ENCODE measurements at places on chromosomes 13 and 19.

- no peak for DNase-seq
Measured at GRCh38 chr13:79455331-79455730, 25.6 kb upstream of the NDFIP2 start.

GRCh38 chr19:17550076-17550667, 5.3 kb upstream of the COLGALT1 start:
- no peak for DNase-seq

DNA sequence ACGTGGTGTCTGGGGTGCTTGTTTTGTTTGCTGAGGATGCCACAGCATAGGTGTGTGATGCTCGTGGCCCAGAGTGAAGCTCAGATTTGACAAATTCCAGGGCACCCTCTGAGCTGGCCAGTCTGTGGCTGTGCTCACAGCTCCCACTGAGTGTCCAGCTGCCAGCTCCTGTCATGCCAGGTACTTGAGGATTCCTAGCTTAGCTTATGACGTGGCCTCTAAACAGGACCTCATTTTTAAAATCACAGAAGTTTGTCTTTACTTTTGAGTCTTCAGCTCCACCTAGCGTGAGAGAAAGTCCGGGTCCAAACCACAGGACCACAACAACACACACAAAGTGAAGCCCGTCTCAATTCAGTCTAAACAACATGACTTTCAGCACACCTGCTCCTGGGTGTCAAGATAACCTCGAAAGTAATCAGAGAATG, 117.3 kb downstream of the RAB20 start:
- no peak for DNase-seq

GRCh38 chr19:51440846-51441409, 17.3 kb downstream of the SIGLEC8 start:
- DNase-seq = no peak

- no peak for DNase-seq
Measured at GRCh38 chr13:81388400-81388799, 1047.5 kb upstream of the SPRY2 start.

DNA sequence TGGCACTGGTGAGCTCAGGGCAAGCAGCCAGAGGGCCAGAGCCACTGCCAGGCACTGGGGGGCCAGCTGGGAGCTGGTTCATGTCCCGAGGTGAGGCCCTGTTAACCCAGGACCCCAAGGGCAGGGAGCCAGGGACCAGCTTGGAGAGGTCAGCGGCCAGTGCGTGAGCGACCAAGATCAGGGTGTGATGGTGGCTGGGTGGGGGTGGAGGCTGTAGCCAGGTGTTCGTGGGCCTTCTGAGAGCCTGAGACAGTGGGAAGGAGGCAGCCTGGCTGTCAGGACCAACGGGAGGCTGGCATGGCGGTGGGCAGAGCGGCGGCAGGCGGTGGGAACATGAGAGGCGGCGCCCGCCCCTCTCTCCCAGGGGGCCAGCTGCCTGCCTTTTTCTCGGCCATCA, 8.1 kb upstream of the KPTN start:
- no peak for DNase-seq

- no peak for DNase-seq
Measured at GRCh38 chr13:110580800-110581199, 19.3 kb upstream of the RAB20 start.

- DNase-seq = peak; percentile 49
Measured at GRCh38 chr13:97319113-97319720, 97.1 kb downstream of the MBNL2 start.

DNA sequence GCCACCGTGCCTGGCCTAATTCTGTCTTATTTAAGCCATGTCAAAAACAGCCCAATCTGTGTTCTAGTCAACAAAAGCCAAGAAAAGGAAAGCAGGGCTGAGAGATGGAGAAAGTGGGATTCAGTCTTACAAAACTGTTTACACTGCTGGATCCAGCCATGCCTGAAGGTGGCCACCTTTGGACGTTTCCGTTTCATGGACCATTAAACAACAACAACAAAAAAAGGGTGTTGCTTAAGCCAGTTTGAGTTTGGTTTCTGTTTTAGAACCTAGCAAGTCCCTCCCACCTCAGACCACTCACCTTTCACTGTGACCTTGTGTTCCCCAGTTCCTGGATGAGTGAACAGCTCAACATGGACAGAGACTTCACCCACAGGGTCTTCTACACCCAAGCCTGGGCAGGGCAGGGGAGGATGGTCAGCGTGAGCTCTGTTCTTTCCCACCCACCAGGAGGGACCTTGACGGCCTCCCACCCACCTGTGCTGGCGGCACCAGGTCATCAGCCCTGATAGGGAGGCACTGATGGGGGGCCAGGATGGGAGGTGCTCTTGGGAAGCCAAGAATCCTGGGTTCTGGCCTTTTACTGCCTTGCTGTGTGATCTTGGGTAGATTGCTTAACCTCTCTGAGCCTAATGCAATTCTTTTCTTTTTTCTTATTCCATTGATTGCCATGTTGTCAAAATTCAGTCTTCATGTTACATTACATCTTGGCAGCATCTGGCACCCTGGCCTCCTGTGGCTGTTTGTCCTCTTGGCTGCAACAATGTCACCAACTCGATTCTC, 56.2 kb downstream of the COLGALT1 start:
- DNase-seq = no peak

GRCh38 chr19:2475018-2475701, 767 bp upstream of the GADD45B start:
- DNase-seq = peak; percentile 65

- DNase-seq = peak; percentile 19
Measured at GRCh38 chr19:55083004-55083850, 7.6 kb downstream of the EPS8L1 start.

DNA sequence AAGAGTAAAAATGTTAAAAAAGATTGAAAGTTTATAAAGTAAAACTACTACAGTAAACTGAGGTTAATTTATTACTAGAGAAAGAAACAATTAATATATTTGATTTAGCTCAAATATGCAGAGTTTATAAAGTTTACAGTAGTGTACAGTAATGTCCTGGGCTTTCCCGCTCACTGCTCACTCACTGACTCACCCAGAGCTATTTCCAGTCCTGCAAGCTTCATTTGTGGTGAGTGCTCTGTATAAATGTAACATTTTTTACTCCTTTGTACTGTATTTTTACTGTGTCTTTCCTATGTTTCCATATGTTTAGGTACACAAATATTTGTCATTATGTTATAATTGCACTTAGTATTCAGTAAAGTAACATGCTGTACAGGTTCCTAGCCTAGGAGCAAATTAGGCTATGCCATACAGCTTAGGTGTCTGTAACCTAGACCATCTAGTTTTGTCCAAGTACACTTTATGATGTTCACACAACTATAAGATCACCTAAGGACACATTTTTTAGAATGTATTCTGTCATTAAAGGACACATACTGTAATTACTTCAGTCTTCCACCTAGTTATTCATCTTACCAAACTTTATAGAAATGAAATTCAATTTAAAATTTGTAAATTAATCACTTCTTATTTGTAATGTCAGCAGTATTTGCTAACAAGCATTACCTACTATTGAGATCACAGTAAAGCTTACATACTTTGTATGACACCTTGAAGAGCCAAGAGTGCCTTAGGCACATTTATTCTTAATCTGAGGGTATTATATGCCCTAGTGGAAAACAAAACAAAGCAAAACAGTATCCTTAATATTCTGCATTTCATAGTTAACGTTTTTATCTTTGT, 683.4 kb downstream of the PCDH9 start:
- DNase-seq = no peak

DNA sequence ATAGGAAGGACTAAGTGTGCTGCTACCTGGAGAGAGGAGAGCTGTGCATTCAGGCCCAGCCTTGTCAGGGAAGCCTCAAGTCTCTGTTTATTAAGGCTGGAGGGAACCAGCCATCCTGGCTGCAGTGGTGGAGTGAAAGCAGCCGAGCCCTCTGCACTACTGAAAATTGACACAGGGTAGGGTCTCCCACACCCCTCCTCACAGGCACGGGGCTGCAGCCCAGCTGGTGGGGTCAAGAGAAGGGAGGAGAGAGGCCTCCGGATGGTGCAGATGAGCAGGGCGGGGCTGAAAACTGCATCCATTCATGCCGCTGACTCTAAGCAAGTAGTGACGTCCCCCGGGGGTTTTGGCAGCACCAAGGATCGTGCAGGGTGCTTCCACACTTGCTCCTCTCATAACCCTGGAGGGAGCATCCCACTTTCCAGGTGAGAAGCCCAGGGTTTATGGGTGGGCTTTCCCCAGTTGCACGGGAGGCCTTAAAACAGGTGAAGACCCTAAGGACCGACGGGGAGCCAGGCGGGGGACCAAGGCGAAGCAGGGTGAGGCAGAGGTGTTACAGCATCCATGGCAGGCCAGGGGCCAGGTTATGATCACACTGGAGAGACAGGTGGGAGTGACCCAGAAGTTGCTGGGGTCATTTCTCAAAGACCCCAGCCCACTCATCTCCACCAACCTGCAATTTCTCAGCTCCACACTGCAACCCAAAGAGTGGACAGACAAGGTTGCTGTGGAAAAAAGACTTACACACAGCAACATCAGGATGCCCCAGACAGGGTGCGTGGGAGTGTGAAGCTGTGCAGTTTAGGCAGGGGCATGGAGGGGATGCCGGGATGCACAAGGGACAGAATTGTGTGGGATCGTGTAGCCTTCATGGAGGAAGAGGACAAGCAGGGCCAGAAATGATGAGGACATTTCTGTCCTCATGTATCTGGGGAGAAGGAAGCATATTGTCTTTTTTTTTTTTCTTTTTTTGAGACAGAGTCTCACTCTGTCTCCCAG, 36.8 kb downstream of the VSTM2B start:
- no peak for DNase-seq

GRCh38 chr19:55131421-55131820, 14.0 kb upstream of the PPP1R12C start:
- DNase-seq = no peak

DNA sequence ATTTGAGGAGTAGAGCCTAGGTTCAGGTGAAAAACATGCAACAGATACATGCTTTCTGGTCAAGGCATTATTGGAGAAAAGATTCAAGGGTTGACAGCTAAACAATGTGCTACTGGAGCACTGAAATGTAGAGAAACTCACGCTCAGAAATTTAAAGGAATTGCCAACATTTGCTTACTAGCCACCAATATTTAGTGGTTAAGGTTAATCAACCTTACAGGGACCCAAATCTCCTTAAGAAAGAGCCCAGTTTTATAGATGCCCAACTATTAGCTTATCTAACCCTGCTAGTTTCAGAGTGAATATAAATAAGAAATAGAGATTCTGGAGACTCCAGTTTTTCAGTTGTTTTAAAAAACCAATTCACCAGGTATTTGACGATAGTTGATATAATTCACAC, 203.6 kb downstream of the DACH1 start:
- no peak for DNase-seq

- DNase-seq = no peak
Measured at GRCh38 chr13:48828962-48829411, 146.7 kb upstream of the FNDC3A start.

GRCh38 chr13:49084961-49085360, 109.2 kb downstream of the FNDC3A start:
- DNase-seq = no peak

- no peak for DNase-seq
Measured at GRCh38 chr19:43664018-43664417, 6.0 kb downstream of the PLAUR start.

DNA sequence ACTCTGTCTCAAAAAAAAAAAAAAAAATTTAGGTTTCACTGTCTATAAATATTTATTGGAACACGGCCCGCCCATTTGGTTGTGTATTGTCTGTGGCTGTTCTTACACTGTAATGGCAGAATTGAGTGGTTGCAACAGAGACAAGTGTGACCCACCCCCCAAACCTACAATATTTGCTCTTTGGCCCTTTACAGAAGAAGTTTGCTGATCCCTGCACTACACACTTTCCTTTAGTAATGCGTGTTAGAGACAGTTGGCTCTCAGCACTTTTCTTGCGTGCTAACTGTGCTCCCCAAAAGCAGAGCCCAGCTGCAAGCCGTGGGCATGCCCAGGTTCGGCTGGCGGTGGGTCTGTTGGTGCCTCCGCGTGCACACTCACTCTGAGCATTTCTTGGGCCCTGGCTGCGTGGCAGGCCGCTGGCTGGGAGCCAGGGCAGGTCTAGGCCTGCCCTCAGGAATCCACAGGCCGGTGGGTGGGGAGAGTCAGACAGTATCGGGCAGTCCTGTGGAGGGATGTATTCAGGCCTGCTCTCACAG, 72.6 kb downstream of the SIPA1L3 start:
- DNase-seq = peak; percentile 67
